ENCODE measurements at places on chromosomes 5 and 9.

GRCh38 chr5:44361342-44362001 lies 27.7 kb downstream of the FGF10 start:
- no peak for DNase-seq

DNA sequence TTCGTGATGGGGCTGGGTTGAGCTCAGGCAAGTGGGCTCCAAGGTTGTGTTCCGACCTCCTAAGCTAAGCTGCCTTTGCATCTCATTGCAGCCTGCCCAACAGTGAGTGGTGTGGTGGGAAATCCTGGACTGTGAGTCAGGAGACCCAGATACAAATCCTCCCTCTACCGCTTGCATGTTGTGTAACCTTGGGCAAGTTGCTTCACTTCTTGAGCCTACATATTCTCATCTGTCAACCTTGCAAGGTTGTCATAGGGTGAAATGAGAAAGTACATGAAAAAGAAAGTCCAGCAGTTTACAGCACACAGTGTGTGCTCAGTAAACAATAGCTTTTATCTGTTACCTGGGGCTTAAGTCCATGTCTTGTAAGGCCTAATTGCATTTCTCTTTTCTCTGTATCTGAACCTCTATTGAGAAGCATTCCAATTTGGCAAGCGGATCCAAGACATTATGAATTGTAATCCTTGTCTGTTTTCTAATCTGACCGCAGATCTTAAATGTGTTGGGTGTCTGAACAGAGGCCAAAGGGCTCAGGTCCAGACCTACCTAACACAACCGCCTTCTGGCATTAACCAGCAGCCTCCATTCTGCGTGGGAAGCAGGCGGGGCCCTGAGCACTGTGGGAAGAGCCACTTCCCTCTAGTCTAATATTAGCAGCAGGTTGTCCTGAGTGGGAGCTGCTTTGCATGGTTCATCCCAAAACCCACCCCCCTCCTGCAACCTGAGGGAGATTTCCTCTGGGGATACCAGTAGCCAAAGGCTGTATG lies 1.8 kb upstream of the GALNT12 start:
- no peak for DNase-seq

GRCh38 chr5:45642370-45642769 lies 53.8 kb downstream of the HCN1 start:
- DNase-seq, result no peak

GRCh38 chr5:112434641-112435040 lies 15.6 kb upstream of the EPB41L4A start:
- no peak for DNase-seq

DNA sequence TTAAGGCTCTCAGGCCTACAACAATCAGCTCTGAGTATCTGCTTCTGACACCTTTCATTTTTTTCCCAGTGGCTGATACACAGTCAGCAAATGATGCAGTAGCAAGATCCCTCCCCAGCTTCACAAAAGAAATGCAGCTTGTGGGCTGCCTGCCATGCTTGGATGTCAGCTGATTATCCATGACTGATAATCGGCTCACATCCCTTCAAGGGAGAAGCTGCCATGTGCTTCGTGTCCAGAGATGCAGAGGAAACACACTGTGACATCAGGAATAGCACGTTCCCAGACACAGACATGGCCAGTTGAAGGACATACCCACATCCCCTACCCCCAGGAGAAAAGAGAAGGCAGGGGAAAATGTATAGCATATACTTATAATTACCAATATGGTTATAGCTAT lies 27.9 kb downstream of the TMEM215 start:
- DNase-seq, result no peak

GRCh38 chr5:73282383-73282782 lies 109.4 kb downstream of the TMEM174 start:
- no peak for DNase-seq

GRCh38 chr5:32981061-32981460 lies 269.9 kb downstream of the NPR3 start:
- no peak for DNase-seq

GRCh38 chr5:149887622-149888183 lies 56.9 kb downstream of the PDE6A start:
- DNase-seq, result no peak

All from RWPE2 (cell line).